ENCODE measurements at places on chromosomes 12 and 14. TPM values are rescaled to one million over a fixed set of nuclear protein-coding genes. Genes with fewer than 3 reads are reported as not detected.

DNA sequence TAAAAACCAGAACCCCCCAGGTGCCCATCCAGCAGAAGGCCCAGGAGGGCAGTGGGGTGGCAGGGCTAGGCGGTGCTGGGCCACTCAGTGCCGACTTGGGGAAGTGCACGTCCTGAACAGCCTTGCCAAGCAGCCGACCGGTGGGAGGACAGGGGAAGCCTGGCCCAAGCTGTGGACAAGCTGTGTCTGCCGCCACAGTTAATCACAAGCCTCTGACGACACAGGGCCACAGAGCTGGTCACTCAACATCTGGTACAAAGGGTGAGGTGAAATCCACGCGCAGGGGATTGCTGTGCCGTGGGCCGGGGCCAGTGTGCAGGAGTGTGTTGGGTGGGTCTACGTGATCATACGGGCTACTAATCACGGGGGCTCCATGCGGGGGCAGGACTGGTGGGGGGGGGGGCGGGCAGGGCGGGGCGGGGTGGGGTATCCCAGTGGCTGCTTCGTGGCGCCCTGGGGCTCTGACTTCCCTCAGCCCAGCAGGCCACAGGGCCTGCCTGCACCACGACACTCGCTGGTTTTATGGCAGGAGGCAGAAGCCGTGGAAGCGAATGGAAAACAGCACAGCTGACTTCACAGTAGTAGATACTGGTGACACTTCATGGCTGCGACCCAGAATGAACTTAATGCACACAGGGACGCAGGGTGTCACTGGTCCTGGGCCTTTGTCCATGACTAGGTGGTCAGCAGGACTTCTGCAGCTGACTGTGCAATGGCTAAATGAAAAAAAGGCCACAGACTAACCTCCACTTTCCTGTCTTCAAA lies 10.2 kb downstream of the AMN start:
- DNase-seq: no peak

DNA sequence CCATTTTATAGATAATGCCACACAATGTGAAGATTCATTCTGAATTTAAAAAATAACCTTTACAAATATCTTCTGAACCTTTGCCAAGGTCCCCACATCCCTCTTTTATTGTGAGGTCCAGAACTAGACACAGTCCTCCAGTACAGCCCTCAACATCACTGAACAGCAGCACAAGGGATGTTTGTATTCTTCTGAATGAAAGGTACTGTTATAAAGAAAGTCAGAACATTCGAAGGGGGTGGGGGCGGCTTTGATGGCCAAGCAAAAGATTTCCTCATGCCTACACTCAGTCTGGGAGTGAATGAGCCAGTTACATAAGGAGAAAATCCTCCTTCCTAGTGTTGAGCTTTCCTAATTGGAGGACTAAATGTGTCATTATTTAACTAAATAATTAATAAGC lies 77.3 kb downstream of the PPM1A start:
- DNase-seq: no peak

GRCh38 chr14:75422169-75422568 lies 5.7 kb upstream of the JDP2 start:
- DNase-seq: no peak

DNA sequence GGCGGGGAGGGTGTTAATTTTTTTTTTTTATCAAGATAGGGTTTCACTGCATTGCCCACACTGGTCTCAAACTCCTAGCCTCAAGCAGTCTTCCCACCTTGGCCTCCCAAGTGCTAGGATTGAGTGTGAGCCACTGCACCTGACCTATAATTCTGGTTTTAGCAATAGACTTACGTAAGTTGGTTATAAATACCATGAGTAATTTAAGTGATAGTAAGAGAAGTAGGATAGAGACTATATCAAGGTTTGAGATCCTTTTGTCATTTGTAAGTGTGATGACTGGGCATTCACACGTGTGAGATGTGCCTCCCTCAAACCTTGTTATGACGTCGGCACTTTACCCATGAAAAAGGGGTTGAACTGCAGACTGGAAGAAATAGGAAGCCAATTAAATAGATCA lies 22.5 kb downstream of the SINHCAF start:
- no peak for DNase-seq

- DNase-seq: no peak
Measured at GRCh38 chr14:60735416-60735815, 855 bp downstream of the MNAT1 start.

The HOXC4 gene
- 13.6 TPM for total RNA-seq

The JDP2 gene
- total RNA-seq: 89.9 TPM

- no peak for DNase-seq
Measured at GRCh38 chr12:92583910-92584309, 118.9 kb upstream of the PLEKHG7 start.

GRCh38 chr14:20215196-20215595 lies 8.3 kb upstream of the OR11H6 start:
- no peak for DNase-seq

All from ovary (tissue), 10 donors.